ENCODE measurements at places on chromosomes 12 and 14.

DNA sequence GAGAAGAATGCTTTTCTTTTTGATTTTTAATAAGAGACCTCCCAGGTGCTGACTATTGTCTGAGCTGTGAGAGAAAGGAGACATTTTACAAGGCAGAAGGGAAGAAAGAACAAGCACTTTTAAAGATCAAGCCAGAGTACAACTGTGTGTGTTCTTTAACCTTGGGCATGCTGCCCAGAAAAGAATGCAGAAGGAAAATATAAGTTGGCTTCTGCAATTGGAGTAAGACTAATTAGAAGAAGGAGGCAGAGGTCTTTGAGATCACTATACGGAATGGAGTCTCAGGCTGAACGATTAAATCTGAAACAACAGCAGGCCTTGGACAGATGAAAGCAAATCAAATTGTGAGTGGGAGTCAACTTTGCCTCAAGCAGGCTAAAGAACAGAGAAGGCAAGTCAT lies 230.5 kb downstream of the ATP23 start:
- peak; percentile 70 for DNase-seq

- DNase-seq: no peak
Observed at GRCh38 chr14:67242168-67242420, 859 bp downstream of the PALS1 start.

DNA sequence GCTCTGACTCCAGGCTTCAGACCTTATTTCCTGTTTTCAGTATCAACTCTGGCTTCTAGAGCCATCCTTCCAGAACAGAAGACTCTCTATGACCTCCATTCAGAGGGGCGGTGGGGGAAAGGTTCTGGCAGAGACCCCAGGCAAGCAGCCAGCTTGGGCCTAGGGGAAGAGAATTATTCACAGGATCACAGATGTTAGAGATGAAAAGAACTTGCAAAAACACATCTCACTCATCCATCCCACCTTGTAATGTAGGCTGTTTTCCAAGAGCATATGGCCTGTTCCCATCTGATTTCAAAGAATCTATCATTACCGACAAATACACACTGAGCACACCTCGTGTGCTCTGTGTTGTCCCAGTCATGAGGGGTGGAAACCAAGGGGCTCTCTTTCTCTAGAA lies 131.9 kb downstream of the GRIN2B start:
- DNase-seq: no peak

GRCh38 chr12:132388379-132389015 lies 59.1 kb upstream of the GALNT9 start:
- DNase-seq: no peak

- no peak for DNase-seq
Observed at GRCh38 chr12:61902403-61902802, 357.8 kb upstream of the USP15 start.

DNA sequence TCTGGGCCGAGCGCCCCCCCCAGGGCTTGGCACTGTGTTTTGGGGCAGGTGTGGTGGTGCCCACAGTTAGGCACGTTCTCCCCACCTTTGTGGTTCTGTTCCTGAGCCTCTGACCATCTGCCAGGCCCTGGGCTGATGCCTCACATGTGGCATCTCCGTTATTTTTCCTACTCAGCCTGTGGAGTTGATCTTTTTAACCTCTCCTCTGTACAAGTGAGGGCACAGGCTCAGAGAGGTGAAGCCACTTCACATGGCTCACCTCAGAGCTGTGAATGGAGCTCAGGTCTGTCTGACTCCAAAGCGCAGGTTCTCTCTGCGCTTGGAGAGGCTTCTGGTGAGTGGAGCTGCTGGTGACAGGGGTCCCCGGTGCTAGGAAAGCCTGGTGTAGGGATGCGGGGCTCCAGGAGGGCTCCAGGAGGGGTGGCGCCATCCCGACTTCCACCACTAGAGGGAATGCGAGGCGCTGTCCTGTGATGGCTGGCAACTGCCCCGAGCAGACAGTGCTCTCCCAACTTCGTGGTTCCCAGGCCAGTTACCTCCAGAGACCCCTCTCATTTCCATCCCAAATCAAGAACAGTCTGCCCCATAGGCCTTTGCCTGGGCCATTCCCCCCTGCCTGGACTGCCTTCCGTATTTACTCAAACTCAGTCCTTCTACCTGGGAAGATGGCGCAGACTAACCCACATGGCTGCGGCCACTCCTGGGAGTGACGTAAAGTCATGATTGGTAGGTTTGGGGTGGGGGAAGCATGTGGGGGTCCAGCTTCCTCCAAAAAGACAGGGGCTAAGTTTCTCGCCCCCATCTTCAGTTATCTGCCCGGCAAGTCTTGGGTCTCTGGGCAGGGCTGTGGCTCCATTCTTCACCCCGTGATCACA lies 9.9 kb downstream of the BCL7A start:
- no peak for DNase-seq

DNA sequence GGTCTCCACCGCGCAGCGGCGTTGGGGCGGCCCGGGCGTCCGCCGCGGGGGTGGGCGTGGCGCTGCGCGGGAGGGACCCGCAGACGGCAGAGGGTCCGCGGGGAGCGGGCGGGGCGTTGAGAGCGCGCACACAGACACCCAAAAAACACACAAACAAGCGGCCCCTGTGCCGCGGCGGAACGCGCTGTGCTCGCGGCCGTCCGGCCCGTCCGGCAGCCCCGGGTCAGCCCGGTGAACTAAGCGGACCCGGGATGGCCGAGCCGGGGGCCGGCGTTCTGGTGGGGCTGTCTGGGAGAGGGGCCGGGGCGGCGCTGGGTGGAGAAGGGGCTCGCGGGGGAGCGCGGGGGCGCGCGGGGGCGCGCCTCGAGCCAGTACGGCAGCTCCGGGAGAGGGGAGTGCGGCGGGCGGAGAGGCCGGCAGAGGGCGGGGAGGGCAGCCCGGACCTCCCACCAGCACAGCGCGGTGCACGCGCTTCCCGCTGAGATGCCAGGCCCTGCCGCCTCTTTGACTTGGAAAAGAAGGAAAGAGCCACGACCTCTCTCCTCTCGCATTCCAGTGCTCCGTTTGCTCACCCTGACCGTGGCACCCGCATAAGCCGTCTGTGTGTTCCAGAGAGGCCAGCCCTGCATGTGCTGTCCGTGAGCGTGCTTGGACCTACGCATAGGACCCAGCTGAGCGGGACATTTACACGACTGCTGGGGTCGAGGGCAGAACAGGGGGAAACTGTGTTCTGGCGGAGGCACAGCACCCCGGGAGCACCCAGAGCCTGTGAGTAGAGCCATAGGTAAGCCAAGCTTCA lies 10.3 kb downstream of the SLC6A12 start:
- peak; percentile 28 for DNase-seq
